ENCODE measurements at places on chromosomes 13 and 19.
A peak's percentile ranks its signal among the peaks of the same experiment; 100 is the strongest.

- no peak for DNase-seq
Measured at GRCh38 chr19:42353341-42354015, 28.0 kb downstream of the MEGF8 start.

DNA sequence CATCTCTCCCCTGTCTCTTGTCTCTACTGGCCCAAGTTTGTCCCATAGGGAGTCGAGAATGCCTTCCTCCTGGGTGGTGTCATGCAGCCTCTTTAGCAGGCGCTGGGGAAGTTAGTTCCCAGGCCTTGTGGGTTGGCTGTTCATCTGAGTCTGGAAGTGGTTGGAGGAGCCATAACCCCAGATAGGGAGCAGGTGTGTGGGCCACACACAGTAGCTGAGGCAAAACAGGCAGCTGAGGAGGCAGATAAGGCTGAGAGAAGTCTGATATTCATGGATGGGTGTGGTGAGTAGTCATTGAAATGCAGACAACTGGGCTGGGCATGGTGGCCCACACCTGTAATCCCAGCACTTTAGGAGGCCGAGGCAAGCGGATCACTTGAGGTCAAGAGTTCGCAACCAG, 40.9 kb upstream of the KPNA3 start:
- DNase-seq, result no peak

DNA sequence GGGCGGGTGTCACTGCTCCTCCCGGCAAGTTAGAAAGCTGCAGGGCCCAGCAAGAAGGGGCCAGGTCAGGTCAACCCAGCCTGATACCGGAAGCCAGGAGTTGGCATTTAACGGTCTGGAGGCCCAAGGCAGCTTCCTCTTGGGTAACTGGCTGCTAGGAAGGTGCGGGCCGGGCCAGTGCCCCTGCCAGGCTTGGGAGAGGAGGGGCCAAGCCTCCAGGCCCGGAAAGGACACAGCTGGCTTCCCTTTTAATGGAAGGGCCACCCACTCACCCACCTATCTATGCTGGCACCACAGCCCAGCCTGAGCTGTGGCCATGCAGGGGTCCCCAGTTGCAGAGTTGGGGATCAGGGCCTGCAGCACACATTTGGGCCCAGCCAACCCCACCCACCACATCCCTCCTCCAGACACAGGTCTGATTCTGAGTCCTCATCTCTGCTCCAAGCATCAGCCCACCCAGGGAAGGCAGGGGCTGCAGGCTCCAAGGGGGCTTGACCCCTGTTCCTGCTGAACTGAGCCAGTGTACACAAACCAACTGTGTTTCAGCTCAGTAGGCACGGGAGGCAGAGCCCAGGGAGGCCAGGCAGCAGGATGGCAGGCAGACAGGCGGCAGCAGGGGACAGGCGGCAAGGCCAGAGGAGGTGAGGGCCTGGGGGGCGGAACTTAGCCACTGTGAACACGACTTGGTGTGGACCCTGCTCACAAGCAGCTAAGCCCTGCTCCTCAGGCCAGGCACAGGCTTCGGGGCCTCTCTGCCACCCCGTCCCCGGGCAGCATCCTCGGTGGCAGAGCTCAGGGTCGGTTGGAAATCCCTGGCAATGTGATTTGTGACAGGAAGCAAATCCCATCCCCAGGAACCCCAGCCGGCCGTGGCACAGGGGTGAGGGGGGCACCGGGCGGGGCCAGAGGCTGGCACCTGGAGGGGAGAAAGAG, 40.8 kb downstream of the ZSWIM4 start:
- DNase-seq, result no peak

DNA sequence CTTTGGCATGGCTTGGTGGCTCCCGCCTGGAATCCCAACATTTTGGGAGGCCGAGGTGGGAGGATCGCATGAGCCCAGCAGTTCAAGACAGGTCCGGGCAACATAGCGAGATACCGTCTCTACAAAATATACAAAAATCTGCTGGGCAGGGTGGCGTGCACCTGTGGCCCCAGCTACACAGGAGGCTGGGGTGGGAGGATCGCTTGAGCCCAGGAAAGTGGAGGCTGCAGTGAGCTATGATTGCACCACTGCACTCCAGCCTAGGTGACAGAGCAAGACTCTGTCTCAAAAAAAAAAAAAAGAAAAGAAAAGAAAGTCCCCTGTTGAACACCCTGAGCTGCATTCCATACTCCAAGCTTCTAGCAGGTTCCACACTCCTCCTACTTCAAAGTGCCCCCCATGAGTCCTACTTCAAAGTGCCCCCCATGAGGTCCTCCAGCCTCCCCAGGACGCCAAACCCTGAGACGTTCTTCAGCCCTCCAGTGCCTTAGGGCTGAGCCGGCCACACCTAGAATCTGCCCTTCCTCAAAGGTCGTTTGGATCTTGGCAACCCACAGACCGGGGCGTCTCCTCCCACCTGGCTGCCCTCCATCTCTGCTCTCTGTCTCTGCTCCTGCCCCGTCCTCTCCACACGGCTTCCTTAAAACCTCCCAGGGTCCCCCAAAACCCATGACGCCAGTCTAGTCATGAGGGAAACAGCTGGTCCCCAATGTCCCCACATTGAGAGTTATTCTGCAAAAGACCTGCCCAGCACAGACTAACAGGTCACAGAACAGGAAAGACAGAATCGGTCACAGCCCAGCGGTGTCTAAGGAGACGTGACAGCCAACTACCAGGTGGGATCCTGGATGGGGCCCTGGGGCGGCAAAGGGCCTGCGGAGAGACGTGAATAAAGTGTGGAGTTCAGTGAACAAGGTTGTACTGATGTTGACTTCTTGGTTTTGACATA, 4.8 kb downstream of the TJP3 start:
- no peak for DNase-seq

DNA sequence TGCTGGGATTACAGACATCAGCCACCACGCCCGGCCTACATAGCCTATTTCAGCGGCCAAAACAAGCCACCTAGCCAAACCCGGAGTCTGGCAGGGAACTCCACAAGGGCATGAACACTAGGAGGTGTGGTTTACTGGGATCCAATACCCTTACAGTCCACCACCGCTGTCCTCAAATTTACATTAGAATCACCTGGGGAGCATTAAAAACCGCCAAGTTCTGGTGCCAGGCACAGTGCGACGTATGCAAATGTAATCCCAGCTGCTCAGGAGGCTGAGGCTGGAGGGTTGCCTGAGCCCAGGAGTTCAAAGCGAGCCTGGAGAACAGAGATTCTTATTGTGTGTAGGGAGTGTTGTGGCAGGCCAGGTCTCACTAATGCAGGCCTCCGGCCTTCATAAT, 4.2 kb upstream of the AP1M1 start:
- DNase-seq, result no peak

GRCh38 chr13:71799324-71799723, 67.7 kb downstream of the DACH1 start:
- DNase-seq, result no peak

GRCh38 chr13:95292622-95293021, 8.6 kb downstream of the ABCC4 start:
- DNase-seq, result no peak

GRCh38 chr13:95957331-95957730, 95.9 kb downstream of the UGGT2 start:
- no peak for DNase-seq

DNA sequence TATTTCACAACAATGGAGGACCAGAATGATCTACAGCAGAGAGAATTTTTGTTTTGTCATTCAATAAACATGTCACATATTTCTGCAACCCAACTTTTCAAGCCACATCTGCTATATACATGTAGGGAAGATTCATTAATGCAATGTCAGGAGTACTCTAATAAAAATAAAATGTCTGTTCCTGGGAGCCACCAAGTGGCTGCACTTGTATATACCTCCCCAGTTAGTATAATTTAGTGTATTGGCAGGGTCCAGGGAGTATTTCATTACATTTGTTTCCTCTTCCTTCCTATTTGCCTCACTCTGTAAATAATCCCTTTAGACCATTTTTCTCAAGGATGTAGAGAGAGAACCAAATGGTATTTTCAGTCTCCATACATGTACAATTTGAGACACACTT, 1169.0 kb downstream of the DIAPH3 start:
- DNase-seq, result no peak

DNA sequence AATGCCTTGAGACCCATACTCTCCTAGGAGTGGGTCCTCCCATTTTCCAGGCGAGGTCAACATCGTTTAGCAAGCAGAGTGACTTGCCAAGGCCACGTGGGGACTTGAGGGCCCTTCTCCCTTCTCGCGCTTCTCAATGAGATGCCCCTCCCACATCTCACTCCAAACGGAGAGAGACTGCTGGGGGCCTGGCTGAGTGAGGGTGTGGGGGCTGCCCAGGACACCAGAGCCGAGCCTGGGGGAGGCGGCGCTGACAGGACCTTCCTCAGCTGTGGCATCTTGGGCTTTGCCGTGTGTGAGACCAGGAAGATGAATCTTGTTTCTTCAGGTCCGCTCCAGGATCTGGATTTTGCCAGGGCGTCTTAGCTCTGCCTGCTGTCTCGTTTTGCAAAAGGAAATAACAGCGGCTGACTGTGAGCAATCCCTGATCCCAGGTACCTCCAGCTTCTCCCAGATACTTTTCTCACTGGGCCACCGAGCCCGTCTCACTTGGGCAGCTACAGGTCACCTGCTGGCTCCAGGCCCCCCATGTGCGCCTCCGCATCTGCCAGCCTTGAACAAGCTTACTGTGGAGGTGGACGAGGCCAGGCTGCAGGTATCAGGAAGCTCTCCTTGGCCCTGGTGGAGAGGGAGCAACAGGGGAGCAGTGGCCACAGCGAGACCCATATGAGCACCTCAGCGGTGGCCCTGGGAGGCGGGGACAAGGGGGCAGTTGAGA, 6.0 kb downstream of the COX6B2 start:
- DNase-seq, result no peak

DNA sequence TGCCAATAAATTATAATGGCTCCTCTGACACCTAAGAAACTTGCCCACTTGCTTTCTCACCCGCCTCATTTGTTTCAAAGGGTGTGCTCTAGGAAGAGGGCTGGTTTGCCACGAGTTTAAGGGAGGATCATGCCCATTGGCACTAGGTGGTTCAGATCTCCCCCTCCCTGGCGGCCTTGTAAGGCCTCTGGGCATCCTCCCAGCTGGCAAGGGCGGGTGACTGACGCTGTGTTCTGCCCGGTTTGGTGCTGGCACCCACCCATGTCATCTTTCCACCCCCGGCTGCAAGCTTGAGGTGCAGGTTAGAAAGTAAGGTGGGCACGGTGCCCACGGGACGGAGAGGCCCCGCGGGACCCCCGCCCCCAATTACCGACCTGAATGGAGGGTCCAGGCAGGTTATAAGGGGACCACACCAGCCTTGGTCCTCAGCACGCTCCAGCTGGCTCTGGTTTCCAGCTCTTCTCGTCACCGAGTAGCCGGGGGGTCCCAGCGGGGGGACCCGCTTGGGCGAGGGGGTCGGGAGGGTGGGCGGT, 90.4 kb downstream of the PTPRS start:
- no peak for DNase-seq

GRCh38 chr13:57673197-57673596, 41.7 kb downstream of the PCDH17 start:
- no peak for DNase-seq

- no peak for DNase-seq
Measured at GRCh38 chr13:29496241-29496712, 99.2 kb downstream of the SLC7A1 start.

GRCh38 chr13:45340422-45341033, 455 bp downstream of the TPT1 start:
- no peak for DNase-seq

GRCh38 chr19:3810708-3811355, 24.7 kb upstream of the MATK start:
- no peak for DNase-seq

DNA sequence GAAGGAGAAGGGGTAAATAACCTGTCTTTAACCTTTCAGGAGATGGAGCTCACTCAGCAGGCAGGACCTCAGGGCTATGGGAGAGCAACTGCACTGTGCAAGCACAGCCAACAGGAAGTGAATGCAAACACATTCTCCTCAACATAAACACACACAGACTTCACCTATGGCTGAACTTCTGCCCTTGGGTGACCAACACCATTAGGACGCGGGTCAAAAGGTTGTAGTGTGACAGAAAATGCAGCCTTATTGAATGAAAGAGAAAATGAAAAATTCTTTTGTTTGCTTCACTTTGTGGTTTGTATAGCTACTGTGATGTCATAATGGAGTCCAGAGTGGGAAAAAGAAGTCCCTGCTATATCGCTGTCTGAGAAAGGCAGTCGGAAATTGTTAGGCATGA, 323.0 kb downstream of the NDFIP2 start:
- no peak for DNase-seq

DNA sequence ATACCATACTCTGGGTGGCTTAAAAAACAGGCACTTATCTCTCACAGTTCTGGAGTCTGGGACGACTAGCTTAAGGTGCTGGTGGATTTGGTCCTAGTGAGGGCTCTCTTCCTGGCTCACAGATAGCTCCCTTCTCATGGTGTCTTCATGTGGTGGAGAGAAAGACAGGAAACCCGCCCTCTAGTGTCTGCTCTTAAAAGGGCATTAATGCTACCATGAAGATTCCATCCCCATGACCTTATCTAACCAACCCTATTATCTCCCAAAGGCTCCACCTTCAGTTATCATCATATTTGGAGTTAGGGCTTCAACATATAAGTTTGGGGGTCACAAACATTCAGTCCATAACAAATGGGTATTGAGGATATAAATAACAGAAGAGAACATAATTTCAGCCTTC, 139.4 kb downstream of the HS6ST3 start:
- peak; percentile 13 for DNase-seq

GRCh38 chr19:4645718-4646117, 6.4 kb downstream of the TNFAIP8L1 start:
- DNase-seq, result no peak

GRCh38 chr19:48415395-48415794, 21.9 kb downstream of the GRIN2D start:
- DNase-seq, result no peak

GRCh38 chr19:1469255-1470054, 9.6 kb downstream of the C19orf25 start:
- no peak for DNase-seq

- no peak for DNase-seq
Measured at GRCh38 chr19:30760014-30760413, 387.8 kb downstream of the ZNF536 start.

DNA sequence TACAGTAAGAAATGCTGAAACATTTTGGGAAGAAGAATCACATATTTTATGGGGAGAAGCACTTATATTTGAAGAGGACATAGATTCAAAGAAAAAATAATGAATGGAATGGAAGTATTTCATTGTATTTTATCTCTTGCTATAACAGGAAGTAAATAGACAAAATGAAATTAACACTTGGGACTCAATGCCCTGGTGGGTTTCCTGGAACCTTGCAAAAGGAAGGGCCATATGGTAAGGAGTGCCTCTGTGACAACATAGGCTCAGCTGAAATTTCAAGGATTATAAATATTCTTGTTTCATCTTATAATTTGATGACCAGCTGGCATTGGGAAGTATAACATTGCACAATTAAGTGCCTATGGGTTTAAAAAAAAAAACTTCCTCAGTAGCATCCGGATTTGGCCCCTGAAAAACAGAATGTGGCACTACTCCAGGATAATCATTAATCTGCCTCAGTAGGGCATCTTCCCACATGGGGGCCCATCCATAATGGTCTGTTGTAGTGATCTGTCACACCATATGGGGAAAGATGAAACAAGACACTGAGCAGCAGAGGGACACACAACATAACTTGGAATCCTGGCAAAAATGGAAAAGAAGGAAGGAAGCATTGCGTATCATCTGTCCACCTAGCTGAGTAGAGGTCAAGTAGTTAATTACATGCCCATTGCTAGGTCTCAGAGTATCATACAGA, 321.6 kb downstream of the NDFIP2 start:
- DNase-seq, result no peak

GRCh38 chr19:49855676-49856573, 5.0 kb downstream of the PTOV1 start:
- no peak for DNase-seq

Data from NCI-H510A treated with DMSO at 0.1 percent for 48 hours (cell line).